ENCODE measurements at places on chromosomes 13 and 19.

DNA sequence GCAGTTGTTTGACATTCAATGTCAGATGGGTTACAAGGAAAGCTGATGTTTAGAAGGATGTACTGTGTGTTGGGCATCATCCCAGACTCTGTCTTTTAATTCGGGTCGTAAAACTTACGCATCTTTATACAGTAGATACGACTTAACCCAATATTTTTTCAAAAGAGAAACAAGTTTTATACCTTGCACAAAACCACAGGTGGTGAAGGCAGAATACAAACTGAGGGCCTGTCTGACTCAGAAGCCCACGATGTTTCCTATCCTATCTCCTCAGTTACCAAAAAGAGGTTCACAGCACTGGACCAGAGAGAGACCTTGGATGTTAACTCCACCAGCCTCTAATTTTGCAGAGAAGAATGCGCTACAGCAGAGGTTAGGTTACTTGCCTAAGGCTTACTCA, 477.0 kb downstream of the FOXO1 start:
- no peak for DNase-seq

GRCh38 chr19:44957526-44957925, 2.3 kb downstream of the CLPTM1 start:
- no peak for DNase-seq

DNA sequence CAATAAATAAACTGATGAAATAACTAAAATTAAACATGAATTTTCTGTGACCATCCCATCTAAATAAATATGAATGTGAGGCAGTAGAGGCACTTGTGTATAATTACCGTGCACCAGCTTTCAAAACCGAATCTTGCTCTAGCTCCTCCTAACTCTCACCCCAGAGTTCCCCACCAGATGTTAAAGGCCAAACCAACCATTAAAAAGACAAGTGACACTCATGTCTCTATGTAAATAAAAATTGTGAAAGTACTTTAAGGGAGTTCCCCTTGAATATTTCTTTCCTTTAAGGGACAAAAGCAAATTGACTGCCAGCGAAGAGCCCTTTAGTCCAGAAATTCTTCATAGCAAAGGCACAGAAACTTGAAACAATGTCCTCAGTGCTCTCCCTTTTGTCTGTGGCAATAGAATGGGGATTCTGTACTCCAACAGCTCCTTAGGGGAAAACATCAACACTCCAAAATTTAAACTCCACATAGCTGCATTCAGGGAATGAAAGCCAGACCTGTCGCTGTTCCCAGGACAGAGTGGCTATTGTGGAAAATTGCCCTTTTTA, 101.7 kb upstream of the SOX21 start:
- DNase-seq = no peak

- no peak for DNase-seq
Measured at GRCh38 chr19:32895384-32895783, 25.8 kb upstream of the SLC7A9 start.

DNA sequence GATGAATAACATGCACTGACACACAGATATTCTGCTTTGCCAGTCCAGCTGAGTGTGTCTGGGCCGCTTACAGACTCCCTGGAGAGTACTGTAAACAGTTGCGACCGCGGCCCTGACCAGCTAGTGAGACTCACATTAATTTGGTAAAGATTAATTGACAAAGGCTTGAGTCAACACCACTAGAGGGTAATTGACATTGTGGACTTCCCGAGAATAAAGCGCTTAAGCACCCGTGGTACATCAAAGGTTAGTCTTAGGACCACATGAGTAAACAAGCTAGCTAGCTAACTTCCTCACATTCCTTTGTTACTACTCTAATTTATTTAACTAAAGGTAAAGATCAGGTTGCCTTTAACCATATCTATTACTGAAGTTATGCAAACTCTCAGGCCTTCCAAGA, 624.4 kb upstream of the ARGLU1 start:
- DNase-seq = no peak

DNA sequence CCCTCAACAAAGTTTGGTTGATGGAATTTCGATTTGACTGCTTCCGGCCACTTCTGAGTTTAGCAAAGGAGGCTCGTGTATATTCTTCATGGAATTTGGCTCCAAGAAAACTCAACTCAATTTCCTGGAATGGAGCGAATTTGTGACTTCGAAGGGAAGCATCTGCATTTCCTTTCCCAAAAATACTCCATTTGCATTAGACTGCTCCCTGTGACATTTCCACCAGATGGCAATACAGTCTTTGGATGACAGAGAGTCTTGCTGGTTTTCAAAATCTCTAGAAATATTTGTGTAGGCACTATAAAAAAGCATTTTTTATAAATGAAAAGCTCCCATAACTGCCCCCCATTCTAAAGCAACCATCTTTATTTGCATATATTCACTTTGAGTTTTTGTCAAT, 4.1 kb downstream of the C1QTNF9 start:
- peak; percentile 25 for DNase-seq

- no peak for DNase-seq
Measured at GRCh38 chr19:50882188-50882587, 8.9 kb downstream of the KLK2 start.

- DNase-seq = no peak
Measured at GRCh38 chr19:50359328-50359818, 6.1 kb downstream of the NAPSA start.
